NCI-H226 (cell line): ENCODE measurements at places on chromosomes 2 and 18.

- no peak for DNase-seq
These were observed 399.0 kb upstream of the HNRNPA3 start for GRCh38 chr2:176813621-176814049.

DNA sequence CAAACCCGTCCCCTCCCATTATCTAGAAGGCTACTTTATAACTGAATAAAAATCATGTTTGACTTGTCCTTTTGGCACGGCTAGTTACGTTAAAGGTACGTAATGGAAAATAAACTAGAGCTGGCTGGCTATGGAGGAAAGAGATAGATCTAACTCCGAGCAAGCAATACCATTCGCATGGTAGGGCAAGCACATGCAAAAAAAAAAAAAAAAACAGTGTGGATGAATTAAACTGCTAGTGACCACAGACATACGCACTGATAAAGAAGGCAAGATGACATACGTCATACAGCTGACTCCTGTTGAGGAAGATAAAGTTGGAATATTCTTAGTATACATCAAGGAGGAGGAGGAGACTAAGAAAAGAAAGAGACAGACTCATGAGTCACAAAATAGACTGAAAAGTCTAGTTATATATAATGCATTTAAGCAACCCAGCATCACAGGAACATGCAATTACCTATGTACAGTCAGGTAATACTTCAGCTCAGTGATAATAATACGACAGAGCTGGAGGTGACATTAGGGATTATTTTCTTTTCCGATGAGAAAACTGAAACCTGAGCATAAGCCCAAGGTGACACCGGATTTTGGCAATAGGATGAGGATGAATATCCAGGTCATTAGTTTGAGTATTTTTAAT lies 37.9 kb upstream of the NARS1 start:
- no peak for DNase-seq

DNA sequence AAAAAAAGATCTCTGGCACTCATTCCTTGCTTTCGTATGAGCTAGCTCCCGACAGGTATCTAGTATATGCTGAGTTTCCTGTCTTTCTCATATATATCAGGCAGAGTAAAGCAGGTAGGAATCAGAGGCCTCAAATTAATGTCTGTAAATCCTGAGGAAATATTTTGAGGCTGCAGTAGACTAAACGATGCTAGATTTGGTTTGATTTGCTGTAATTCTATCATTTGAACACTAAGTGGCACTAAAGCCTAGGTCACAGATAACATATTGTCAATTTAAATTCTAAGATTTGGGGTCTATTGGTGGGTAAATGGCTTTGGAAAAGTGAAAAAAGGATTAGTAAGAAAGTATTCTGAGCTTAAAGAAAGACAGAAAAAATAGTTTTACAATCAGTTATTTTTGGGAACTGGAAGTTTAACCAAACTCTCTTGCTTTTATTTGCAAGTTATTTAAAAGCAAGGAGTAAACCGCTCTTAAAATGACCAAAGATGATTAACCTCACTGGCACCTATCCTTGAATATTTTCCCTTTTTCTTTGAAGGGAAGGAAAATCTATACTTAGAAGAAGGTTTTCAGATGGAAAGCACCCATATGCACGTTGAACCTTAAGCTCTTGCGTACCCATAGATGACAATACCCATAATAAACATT lies 37.6 kb upstream of the SLC4A10 start:
- DNase-seq, result no peak

DNA sequence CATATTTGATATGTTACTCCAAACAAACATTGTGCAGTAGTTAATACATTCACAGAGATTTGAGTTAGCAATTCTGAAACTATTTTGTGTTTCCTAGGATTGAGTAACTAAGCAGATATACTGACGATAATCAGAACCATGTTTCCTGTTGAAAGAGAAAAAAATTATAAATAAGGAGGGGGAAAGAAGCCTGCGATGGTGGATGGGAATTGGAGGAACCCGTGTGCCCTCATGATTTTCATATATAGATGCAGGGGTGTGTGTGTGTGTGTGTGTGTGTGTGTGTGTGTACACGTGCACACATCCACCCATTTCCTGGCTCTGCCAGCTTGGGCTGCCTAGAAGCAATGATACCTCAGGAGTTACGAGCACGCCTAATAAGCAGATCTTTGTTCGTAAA lies 56.9 kb downstream of the LPIN2 start:
- DNase-seq, result no peak

DNA sequence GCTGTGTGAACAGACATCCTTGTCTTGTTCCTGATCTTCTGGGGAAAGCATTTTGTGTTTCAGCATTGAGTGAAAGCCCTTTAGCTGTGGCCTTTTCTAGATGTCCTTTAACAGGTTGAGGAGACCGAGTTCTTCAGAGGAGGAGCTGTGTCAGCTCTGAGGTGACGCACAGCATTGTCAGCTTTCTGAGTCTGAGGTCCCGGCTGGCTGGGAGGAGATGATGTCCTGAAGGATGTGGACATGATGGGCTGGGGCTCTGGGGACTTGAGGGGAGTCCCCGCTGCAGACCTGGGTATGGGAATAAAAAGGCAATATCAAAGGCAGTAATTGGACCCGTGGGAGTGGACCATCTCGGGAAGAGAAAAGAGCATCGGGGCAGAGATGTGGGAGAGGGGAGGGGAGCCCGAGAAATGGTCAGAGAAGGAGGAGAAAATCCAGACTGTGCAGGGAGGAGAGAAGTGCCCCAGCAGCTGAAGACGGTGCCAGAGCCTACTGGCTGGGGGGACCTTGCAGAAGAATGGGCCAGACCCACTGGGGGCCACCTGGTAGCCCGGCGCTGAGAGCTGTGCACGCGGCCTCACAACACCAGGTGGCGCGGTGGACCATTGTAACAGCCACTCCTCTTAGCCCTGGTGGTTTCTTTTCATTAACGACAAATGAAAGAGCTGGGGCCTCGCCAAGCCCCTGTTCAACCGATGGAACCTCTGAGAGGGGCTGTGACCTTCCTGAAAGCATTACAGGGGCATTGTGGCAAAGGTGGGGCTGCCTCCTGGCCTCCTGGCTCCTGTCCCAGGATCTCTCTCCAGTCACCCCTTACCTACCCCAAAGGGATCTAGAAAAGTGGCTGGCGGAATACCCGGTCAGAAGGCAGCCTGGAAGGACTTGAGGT lies 61.6 kb downstream of the ST3GAL5 start:
- DNase-seq, result peak; percentile 30

DNA sequence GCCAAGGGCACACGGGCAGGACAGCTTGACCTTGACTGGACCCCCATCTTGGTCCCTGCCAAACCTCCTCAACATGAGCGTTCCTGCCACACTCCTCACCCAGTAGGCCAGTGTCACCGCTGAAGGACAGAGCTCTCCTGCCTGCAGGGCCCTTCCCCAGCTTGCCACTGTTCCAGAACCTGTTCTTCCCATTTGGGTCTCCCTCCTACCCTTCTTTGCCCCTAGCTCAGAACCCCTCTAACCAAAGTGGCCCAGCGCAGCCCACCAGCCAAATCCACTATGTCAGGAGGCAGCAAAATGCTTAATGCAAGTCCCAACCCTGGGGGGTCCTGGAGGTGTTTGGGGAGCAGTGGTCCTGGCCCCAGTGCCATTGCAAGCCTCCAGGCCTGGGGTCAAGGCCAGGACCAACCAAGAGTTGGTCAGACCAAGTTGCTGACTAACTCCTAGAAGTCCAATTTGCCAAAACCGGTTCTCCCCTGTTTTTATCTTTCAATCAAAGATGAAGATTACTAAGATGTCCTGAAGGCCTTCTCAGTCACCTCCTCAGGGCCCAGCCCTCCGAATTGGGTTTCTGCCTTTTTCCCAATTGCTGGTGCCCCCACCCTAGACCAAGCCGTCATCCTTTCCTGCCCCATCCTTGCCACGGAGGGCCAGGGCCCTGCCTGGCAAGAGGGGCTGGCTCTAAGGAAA lies 4.5 kb upstream of the ASPRV1 start:
- no peak for DNase-seq

- DNase-seq, result no peak
These were observed 250.6 kb downstream of the PTPRM start for GRCh38 chr18:7817575-7818230.
